ENCODE measurements at places on chromosomes 2 and 18. TPM values are rescaled to one million over a fixed set of nuclear protein-coding genes. Genes with fewer than 3 reads are reported as not detected.

- no peak for DNase-seq
Measured at GRCh38 chr2:233838251-233838650, 16.1 kb downstream of the HJURP start.

- DNase-seq = no peak
Measured at GRCh38 chr2:200377355-200378336, 71.2 kb downstream of the SPATS2L start.

DNA sequence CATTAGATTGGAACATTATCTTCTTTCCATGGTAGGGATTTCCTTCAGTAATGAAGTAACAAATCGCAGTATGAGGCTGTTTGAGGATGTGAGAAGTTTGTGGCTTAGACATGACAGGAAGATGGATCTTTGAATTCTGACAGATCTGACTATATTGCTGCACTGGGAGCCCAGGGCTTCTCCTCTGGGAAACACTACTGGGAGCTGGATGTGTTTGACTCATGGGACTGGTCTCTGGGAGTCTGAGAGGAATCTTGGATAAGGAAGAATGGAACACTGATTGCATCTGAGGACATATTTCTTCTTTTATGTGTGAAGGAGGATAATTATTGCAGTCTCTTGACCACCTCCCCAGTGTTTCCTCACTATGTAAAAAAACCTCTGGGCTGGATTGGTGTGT is 77.2 kb upstream of the ST6GAL2 start:
- DNase-seq = no peak

GRCh38 chr18:79047556-79048244 is 21.5 kb upstream of the ATP9B start:
- no peak for DNase-seq

- no peak for DNase-seq
Measured at GRCh38 chr2:217797165-217797564, 205.6 kb downstream of the TNS1 start.

DNA sequence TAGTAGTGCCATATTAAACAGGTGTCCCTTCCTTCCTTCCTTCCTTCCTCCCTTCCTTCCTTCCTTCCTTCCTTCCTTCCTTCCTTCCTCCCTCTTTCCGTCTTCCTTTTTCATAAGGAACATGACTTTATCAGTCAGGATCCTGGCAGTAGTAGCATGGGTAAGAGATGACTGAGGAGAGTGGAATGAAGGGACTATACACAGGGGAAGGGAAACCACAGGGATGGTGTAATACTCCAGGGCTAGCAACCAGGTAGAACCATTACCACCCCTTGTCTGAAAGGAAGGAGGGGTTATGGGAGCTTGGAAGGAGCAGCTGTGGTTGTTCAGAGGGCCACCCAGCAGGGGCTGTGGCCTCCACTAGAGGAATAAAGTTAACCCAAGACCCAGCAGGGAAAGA is 23.2 kb upstream of the KDM3A start:
- DNase-seq = no peak

DNA sequence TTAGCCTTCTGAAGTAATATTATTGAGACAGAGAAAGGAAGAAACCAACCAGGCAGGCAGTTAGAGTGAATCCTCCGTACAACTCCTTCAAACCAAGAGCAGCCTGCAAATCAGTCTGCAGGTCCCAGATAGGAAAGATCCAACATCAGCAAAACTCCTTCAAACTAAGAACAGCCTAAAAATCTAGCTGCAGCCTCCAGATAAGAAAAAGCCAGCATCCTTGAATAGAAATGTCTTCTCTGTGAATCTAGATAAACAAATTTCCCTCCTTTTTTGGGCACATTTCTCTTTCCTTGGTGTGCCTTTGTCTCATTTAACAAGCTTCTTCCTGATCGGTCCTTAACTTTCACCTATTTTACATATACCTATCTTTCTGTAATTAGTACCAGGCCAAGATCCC is 1004.6 kb upstream of the TMEFF2 start:
- no peak for DNase-seq

- no peak for DNase-seq
Measured at GRCh38 chr2:51011693-51012092, 20.2 kb downstream of the NRXN1 start.

DNA sequence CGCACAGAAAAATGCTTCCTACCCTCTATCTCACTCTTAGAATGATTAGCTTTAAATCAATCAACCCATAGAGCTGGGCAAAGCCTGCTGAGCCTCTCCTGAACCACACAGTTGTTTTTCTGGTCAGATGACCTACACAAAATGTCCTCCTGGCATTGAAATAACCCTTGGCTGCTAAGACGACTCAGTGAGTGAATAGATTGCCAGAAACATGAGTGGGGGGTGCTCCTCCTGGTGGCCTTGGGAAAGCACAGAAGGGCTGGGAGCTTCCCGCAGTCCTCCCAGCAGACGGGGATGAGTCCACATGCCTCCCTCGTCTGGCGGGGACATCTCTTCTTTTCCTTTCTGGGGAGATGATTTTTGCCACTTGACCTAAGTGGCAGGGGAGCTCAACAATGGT is 14.9 kb downstream of the MAL start:
- DNase-seq = no peak

DNA sequence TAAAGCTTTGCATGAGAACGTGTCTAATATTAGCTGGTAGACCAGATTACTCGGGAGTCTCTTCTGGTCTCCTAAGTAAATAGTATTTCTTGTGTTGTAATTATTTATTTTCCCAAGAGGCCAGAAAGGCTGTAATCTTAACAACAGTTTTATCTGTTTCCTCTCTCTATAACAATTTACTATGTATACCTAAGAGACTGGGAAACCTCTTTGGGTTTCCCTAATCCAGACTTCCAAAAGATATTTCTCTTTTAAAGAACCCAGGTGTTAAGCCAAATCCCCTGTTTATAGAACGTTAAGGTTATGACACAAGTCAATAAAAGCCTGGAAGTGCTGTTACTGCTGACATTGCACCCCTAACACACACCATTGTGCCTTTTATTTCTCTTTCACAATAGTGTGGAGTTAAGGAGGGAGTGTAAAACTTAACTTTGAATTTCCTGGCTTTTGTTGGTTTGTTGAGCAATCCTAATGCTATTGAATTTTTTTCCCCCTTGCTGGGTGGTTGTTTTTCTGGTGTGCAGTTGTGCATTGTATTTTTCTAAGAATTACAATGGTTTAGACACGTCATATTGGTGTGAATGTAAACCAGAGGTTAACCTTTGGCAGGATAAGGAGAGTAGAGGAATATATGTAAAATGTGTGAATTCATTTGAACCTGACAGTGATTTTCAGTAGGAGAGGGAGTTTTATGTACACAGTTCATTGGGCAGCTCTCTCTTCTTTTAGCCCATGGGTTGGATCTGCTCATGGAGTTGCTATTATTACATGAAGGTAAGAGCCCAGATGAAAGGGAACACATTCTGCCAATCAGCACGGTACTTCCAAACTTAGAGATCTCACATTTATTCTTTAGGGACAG is 192.8 kb downstream of the MTX2 start:
- DNase-seq = no peak

- no peak for DNase-seq
Measured at GRCh38 chr2:231228974-231229529, 30.6 kb downstream of the ARMC9 start.

Gene CCDC121
- total RNA-seq = 1.5 TPM

Gene FNDC4
- 34.3 TPM for total RNA-seq

Gene CCDC74B
- 2.2 TPM for total RNA-seq
